Fibroblast of skin of abdomen (primary cell): ENCODE measurements at places on chromosomes 5 and 9.

DNA sequence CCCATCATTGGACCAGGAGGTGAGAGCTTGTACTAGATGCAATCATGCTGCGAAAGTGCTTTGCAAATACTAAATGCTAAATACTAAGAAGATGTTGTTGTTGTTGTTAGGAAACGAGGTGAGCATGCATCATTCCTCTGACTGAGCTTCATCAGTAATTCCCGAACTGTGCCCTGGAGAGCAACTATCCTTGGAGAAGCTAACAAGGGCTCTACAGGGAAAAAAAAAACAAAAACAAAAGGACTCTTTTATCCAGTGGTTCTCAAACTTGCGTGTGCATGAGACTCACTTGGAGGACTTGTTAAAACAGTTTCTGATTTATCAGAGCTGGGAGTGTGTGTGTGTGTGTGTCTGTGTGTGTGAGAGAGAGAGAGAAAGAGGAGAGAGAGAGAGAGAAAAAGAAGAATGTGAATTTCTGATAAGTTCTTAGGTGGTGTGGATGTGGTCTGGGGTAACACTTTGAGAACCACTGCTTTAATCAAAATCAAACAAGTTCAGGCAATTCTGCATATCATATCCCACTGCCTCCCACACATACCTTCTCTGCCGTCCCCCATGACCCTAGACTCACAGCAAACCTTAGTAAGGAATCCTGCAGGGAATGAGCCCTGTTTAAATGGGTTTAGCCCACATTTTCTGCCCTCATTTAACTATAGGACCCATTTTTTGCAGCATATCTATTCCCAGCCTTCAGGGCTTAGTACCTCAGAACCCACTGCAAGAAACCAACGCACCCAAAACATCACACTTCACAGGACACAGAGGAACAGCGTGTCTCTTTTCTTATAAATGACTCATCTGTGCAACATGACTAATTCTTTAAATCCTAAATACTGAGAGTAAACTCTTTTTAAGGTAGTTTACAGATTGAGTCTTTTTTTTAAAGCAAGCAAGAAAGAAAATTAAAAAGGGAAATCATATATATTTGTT lies 48.9 kb downstream of the PDE6A start:
- DNase-seq: peak; percentile 7

GRCh38 chr9:34993502-34994259 lies 4.1 kb downstream of the DNAJB5 start:
- DNase-seq: peak; percentile 79

DNA sequence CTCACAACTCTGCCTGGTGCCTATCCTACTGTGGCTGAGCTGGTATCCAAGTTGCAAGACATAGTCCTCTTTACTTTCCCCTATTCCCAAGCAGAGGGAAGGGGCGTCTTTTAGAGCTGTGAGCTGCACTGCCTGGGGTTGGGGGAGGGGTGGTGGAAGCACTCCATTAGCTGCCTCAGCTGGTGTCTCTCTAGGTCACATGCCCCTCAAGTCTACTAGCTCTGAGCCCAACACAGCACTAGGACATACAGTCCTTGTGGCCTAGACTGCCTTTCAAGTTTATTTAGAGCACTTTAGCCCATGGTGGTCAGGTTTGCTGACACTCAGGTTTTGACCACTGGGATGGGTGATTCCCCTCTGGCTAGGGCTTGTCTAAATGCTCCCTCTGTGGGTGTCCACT lies 54.7 kb downstream of the SREK1 start:
- DNase-seq: no peak

DNA sequence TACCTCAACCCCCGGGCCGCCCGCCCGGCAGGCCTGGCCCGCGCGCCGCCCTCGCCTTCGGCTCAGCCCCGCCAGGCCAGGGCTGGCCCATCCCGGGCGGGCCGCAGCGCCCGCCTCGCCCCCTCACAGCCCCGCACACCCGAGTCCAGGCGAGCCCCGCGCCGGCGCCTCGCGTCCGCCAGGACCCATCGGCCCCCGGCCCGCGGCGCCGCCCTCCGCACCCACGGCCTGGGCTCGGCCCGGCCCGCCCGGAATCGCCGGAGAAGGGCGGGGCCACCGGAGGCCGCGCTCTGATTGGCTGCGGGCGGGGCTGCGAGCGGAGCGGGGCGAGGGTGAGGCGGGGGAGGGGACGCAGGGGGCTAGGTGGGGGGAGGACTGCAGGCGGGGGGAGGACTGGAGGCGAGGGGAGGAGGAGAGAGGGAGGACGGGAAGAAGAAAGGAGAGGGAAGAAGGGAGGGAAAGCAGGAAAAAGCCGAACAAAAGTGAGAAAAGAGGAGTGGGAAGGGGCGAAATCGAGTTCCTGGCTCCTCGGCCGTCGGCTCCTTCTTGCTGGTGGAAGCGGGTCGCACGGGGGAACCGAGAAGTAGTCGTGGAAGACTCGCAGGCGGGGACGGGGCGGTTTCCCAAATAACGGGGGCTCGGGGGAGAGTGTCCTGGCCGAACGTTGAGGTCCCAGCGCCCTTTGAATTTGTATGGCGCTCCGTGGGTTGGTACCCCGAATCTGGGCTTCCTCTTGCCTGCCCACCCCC lies 472 bp upstream of the UBTD2 start:
- DNase-seq: peak; percentile 90

DNA sequence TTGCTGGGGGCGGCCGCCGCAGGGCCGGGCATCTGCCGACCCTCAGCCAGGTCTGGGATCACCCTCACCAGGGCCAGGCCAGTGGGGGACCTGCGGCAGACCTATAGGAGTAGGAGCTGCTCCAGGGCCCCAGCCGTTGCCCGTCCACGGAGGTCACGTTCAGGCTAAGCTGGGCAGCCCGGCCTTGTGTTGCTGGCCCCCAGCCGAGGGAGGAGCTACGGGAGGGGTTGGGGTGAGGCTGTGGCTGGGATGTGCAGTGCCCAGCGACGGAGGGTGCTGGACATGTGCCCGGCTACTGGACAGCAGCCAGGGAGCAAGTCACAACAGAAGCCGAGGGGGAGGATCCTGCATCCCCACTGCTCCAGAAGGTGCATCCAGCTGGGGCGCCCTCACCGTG lies 39.6 kb upstream of the SLC6A19 start:
- DNase-seq: no peak

GRCh38 chr9:112337547-112337946 lies 4.1 kb upstream of the PTBP3 start:
- DNase-seq: no peak

DNA sequence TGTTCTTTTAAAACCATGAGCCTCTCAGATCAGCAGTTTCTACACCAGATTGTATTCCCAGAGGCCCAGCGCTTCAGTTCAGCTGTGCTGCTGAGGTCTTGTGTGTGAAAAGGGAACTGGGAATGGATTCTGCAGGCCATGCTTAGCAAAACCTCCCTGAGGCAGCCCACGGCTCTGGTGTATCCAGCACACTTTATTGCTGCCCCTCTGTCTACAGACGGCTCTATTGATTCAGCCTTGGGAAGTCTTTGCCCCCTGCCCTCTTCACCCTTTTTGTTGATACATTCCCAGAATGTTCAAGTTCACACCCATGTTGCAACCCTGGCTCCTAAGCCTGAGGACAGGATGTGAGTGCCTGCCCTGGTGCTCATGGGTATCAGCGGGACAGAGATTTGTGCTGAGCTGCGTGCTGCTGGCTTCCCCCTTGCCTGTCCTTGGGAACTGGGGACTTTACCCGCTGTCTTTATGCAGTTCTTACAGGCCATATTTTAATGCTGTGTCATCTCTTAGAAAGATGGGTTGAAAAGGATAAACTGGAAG lies 37.3 kb downstream of the ARHGAP26 start:
- no peak for DNase-seq
